C1 segment of cervical spinal cord (tissue), 14 donors: ENCODE measurements at places on chromosomes 13 and 19.
A peak's percentile ranks its signal among the peaks of the same experiment; 100 is the strongest.

DNA sequence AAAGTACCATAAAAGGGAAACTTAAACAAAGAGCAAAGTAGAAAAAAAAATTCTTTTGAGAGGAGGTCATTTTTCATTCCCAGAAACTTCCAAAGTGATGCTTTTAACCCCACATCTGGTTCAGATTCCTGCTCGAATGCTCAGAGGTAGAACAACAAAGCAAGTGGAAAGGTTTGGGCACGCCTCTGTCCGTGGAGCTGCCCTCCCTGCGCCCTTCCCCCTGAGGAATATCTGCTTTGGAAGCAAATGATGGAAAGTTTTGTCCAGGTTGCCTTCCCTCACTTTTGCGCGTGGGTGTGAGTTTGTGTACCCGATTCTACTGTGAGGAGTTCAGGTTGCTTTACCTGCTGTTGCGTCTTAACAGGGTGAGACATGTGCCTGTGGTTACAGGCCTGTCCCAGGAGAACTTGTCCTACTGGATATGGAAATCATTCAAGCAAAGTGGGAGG, 110.2 kb downstream of the KLF5 start:
- no peak for DNase-seq

GRCh38 chr13:49271264-49271663, 23.5 kb downstream of the CDADC1 start:
- DNase-seq: no peak

DNA sequence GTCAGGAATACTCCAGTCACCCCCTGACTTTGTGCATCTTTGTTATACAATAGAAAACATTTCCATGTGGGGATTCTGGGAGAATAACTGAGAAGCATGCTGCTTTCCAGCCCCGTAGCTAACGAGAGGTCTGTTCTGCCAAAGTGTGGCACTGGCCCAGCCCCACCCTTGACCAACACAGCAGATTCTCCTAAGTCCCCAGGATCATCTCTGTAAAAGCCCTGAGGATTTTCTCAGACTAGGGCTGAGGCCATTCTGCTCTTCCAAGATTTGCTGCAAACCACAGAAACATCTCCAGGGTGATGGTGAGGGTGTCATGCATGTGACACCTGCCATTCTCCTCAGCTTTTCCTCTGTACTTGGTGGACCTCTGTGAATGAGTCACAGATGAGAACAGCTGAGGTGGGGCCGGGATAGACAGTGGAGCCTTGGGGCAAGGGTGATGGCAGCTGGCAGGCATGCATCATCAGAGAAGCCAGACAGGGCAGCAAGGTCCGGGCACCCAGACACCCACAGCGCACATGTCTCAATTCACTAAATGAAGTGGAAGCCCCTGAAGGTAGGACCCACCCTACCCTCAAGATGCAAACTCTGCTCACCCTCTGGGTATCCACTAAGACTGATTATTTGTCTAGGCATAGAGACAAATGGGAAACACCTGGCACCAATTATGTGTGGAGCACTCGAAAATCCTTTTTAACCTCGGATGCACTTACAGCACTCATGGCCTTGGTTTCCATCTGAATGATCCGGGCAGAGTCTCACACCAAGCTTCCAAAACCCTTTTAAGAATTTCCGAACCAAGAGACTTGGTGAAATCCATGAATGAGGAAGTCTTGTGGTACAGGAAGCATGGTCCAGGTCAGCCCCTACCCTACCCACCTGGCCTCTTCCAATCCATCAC, 20.1 kb upstream of the DOCK9 start:
- DNase-seq: no peak

GRCh38 chr13:23639674-23640073, 69.5 kb downstream of the TNFRSF19 start:
- DNase-seq: no peak

- DNase-seq: no peak
Observed at GRCh38 chr19:355134-355533, 10.5 kb upstream of the MIER2 start.

DNA sequence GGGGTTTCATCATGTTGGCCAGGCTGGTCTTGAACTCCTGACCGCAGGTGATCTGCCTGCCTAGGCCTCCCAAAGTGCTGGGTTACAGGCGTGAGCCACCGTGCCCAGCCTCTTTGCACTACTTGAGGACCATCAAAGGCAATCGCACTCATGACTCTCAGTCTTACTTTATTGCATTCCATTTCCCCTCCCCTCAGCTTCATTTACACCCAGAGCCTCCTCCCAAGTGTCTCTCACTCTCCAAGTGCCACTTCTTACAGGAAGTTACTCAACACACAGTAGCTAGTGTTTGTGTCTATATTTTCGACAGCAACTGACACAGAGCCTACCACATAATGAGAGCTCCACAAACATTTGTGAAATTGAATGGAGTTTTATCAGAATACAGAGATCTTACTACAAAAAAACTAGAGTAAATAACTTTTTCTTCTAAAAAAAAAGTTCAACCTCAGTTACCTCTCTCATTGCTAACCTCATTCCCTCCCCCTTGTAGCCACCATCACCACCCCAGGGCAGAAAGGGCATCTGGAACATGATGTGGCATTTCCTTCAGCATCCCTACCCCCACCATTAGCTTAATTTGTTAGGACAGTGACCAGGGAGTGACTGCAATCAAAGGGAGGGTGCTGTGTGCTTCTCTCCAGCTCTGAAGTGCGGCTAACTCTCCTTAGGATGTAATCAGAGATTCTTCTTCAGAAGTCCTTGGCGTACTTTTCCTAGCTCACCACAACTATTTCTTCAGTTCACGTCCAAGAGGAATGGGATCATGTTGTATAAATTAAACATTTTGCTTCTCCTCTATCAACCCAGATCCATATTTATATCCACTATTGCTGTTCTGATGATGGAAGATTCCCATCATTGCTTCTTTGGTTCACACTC, 17.0 kb upstream of the RUBCNL start:
- DNase-seq: no peak

DNA sequence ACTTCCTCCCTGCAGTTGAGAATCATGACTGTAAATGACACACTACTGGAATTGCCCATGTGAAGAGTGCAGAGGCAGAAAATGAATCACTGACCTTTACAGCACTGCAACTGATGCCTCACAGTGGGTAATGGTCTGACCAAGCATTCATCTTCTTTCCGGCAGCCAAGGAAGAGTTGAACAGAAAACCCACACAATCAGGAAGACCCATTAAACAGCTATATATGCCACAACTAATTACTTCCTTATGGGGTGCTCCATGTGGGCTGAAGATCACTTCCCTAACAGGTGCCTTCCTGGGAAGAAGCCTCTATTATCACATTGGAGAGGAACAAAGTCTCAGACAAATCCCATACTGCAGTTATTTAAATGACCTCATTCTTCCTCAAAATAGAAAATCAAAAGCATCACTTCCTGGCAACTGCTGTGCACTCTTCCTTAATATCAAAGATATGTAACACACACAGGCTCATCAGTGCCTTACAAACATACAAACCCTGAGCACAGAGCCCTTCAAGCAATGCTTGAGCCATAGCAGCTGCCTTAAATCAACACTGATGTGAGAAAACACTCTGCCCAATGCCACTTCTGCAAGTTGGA, 45.8 kb downstream of the RUBCNL start:
- no peak for DNase-seq

DNA sequence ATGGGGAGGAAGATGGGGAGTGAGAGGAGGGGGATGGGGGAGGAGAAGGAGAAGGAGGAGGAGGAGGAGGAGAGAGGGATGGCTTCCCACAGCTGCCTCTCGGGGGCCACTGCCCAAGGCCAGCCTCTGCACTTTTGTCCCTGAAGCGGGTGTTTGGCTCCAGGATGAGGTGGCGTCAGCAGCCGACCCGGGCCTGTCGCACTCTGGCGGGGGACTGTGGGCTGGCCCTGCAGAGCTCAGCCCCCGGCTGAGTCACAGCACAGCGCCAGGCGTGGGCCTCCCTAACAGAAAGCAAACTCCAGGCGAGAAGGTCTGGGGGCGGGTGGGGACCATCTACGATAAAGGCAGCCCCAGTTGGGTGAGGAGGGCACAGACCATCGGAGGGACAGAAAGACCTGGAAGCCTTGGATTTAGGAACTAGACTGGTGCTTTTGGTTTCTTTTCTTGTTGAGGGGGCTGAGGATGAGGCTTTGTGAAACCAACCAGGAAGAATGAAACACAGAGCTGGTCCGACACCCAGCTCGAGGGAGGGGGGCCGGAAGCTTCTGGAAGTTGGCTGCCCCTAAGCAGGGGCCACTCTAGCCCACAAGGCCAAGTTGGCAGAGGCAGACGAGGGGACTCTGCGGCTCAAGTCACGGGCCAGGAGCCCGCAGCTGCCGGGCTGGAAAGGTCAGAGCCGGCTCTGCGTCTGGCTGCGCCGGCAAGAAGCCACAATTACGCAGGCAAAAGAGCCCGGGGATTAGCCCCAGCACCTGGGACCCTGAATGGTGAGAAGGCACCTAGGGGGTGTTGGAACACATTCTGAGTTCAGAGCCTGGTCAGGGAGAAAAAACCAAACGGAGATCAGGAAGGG, 18.2 kb downstream of the LSM4 start:
- DNase-seq: peak; percentile 65

GRCh38 chr13:51322826-51323225, 16.7 kb upstream of the SERPINE3 start:
- no peak for DNase-seq

GRCh38 chr13:26541678-26542568, 15.6 kb upstream of the WASF3 start:
- no peak for DNase-seq

- DNase-seq: no peak
Observed at GRCh38 chr13:42266473-42266872, 5.5 kb upstream of the AKAP11 start.

GRCh38 chr13:51419001-51419636, 33.7 kb downstream of the INTS6 start:
- no peak for DNase-seq

DNA sequence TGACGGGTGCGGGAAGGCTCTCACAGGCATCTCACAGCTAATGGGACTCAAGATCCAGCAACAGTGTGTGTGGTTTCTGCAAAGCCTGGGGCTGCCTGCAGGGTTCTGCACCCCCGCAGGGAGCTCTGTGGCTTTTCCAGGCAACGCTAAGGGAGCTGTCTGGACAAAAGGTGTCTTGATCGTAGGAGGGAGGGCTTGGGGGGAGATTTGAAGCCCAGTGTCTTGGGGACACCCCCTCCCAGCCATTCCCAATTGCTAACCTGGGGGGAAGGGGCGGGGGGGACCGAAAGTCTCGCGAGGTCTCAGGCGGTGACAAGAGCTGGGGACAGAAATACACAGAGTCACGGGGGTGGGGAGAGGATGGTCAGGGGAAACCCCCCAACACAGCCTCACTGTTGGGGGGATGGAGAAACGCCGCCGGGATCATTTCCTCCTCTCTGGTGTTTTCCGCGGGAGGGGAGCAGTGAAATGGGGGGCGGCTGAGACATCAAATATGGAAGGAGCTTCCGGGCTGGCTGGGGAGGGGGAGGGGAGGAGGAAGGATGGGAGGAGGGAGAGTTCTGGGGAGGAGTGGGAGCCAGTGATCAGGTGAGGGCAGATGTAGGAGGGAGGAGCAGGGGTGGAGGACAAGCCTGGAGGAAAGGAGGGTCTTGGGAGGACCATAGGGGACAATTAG, 13.3 kb downstream of the KCNC3 start:
- no peak for DNase-seq

GRCh38 chr13:44759384-44760360, 183.5 kb upstream of the TSC22D1 start:
- no peak for DNase-seq

DNA sequence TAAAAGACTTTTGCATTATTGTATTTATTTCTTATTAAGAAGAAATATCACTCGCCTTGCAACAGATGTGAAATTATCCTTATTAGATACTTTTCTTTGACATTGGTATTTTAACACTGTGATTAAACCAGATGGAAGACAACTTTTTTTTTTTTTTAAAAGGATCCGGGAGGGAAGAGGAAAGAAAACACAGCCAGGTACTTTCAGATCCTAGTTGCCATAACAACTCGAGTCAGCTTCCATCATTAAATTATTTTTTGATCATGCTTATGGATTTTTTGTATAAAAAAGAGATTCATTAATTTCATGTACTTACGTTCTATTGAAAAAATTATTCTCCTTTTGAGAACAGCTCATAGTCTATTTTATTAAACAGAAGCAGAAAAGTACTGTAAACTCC, 515.7 kb downstream of the TBC1D4 start:
- DNase-seq: no peak

DNA sequence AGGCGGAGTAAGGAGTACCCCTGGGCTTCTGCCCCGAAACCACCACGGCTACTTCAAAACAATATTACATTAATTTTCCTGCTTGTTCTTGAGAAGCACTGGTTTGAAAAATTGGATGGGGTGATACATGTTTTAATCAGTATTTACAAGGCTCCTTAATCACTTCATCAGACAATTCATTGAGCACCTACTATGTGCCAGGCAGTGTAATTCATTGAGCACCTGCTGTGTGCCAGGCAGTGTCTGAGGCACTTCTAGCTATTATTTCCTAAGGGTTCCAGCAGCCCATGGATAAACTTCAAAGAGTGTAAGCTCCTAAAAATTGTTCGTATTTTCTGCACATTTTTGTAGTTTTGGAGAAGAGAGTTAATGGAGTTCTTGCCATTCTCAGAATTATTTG, 1.6 kb upstream of the GAS6 start:
- no peak for DNase-seq

- DNase-seq: no peak
Observed at GRCh38 chr13:107843681-107844080, 371.7 kb downstream of the LIG4 start.

DNA sequence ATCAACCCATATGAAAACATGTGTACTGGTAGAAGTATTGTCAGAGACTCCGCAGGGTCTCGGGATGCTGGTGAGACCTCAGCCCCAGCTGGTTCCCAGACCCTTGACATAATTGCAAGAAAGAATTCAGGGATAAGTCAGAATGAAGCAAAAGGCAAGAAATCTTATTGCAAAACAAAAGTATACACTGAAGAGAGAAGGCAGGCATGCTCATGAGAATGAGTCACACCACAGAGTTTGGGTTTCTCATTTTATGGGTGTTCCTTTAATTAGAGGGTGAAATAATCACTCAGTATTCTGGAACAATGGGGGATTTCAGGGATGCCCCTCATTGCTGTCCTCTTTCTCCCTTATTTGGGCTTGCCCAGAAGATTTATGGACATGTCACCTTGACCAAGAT, 1423.8 kb upstream of the MIR17HG start:
- no peak for DNase-seq

DNA sequence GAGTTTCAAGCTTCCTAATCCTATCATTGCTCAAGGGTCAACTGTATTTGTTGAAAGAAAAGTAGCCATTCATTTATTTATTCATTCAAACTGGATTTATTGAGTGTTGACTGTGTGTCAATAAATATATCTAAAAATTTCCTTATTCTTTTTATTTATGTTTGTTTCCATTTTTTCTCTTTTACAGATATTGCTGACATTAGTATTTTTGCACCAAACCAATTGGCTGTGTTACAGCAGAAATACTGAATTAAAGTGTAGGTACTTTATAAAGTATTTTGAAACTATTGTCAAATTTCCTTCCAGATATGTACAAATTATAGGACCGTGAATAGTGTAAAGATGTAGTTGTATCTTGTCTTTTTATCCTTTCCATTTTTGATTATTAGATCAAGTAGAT, 692.0 kb upstream of the SLC10A2 start:
- DNase-seq: no peak
